ENCODE measurements at places on chromosomes 1 and 21.

DNA sequence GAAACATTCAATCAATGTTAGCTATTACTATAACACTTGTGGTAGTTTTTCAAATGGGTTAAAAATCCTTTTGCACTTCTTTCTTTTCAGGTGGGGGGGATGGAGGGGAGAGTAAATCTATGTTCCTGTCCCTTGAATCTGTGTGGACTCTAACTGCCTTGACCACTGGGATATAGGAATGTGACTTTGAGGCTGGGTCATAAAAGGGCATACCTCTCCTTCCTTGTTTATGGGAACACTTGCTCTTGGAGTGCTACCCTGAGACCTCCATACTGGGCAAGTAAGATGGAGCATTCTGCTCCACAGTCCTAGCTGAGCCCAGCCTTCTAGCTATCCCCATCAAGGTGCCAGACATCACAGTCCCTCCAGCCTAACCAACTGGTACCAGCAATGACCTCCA is 89.3 kb upstream of the SIM2 start:
- DNase-seq: no peak

GRCh38 chr1:68329096-68329835 is 96.9 kb upstream of the WLS start:
- DNase-seq: no peak

- no peak for DNase-seq
These were observed 10.9 kb downstream of the AKNAD1 start for GRCh38 chr1:108845991-108846390.

GRCh38 chr1:21313203-21313885 is 23.1 kb upstream of the ECE1 start:
- no peak for DNase-seq

GRCh38 chr1:170823120-170823519 is 112.2 kb upstream of the MROH9 start:
- DNase-seq: no peak

GRCh38 chr1:228276174-228276831 is 68.5 kb downstream of the OBSCN start:
- DNase-seq: no peak

GRCh38 chr1:43149889-43150288 is 22.2 kb downstream of the EBNA1BP2 start:
- no peak for DNase-seq

GRCh38 chr1:44267438-44267837 is 54.2 kb downstream of the DMAP1 start:
- no peak for DNase-seq

GRCh38 chr1:21952786-21953520 is 15.8 kb upstream of the HSPG2 start:
- DNase-seq: no peak

DNA sequence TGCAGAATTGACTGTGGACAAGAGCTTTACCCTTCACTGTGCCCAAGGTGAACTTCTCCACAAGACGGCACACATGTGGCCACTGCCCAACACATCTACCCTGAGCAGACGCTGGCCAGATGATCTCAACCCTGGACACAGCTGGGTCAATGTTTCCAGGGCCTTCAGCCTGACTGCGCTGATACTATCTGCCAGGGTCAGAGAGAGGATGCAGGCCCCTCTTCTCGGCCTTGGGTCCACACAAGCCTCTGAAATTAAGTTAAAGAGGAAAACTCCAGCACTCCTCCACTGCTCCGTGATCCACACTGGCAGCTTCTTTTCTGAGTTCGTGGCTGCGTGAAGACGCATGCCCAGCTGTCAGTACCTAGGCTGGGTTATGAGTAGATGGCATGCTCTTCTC is 58.1 kb downstream of the GLIS1 start:
- DNase-seq: no peak
